ENCODE measurements at places on chromosomes 1 and 21. TPM values are rescaled to one million over a fixed set of nuclear protein-coding genes. Genes with fewer than 3 reads are reported as not detected.

PRR9 gene
- total RNA-seq, result not detected

RAB42 gene
- 1.2 TPM for total RNA-seq

CELA3B gene
- not detected for total RNA-seq

BCL2L15 gene
- total RNA-seq, result 0.37 TPM

MPZ gene
- total RNA-seq, result 1.7 TPM

KRTAP21-3 gene
- not detected for total RNA-seq

FAM229A gene
- 4.4 TPM for total RNA-seq

CFHR1 gene
- total RNA-seq, result 0.21 TPM

CYP4A11 gene
- not detected for total RNA-seq

CRYAA gene
- total RNA-seq, result not detected

TEKT2 gene
- total RNA-seq, result not detected

TFF3 gene
- total RNA-seq, result 3.1 TPM

- DNase-seq, result peak; percentile 56
Observed at GRCh38 chr1:45686015-45686287, 382 bp downstream of the GPBP1L1 start.

DNA sequence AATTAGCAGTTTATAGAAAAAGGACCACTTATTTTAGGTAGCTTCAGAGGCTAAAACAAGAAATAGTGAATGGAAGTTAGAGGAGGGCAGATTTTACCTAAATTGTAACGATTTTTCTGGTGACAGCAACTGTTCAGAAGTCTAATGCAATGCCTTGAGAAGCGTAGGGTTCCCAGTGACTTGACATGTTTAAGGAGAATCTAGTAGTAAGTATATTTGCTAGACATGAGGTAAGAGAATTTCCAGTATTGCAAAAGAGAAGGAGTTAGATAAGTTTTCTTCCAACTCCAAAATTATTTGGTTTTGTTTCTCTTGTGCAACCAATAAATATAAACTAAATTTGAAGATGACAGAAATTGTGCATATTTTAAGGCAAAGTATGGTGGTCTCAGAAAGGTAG lies 140.0 kb downstream of the SMYD3 start:
- no peak for DNase-seq

GRCh38 chr1:112496290-112496689 lies 12.5 kb upstream of the WNT2B start:
- DNase-seq, result no peak

DNA sequence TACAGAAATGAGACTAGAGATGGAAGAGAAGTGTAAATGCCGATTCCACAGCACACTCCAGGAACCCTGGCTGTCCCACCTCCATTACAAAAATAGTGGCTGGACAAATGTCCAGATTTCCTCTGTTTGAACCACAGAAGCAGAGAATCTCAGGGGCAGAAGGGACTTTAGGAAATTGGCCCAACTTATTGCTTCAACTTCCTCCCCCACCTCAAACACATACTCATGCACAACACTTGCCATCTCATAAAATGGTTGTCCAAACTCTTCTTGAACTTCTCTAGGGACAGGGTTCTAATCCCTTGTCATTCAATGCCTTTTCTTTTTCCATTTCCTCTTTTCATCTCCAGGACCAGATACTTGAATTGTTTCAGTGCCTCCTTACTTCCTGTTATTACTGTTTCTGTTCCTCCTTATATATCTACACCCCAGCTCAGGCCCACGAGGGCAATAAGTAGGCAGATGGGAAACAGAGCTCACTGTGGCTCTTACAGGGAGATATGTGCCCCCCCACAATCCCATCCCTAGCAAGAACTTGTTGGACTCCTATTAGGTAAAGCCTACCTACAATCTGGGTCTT lies 8.5 kb upstream of the B4GALT3 start:
- no peak for DNase-seq

GRCh38 chr1:171754353-171754705 lies 12.5 kb upstream of the VAMP4 start:
- DNase-seq, result peak; percentile 87

DNA sequence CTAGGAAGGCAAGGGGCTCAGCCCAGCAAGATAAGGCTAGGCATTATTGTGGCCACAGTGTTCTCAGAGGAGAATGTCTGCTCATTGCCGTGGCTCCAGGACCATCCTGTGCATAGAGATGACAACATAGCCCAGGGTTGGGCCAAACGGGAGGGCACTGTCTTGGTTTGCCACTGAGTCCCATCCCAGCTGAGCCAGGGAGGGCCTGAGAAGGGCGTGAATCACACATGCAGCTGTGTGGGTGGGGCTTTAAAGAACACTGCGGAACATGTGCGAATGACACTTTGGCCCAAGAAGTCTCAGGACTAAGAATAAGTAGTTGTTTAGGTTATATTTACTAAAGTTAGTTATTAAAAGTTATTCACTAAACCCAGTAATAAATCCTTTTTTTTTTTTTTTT lies 18.5 kb downstream of the CHAF1B start:
- DNase-seq, result peak; percentile 73

DNA sequence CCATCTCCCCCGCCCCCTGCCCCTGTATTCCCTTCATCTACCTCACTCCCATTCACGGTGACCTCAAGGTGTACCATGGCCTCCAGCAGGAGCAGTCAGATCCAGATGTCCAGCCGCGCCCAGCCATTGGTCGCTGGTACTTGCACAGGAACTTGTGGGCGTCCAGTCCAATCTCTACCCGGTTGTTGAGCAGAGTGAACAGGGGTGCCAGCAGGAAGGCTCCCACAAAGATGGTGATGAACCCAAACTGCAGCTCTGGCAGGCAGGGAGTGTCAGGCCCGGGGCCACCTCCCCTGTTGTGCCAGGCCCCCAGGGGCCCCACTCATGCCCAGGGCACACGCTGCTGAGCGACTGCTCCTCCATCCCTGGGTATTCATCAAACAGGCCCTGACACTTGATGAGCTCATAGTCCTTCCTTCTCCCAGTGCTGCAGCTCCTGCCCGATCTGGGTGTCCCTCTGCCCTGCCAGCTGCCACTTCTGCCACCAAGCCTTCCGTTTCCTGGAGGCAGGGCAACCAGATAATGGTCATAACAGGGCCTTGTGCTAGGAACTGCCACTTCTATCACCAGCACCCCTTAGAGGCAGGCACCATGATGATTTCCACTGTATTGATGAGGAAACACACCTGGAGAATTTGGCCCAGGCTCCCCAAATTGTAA lies 5.7 kb upstream of the ARHGEF19 start:
- peak; percentile 31 for DNase-seq

GRCh38 chr1:228293816-228294500 lies 86.1 kb downstream of the OBSCN start:
- DNase-seq, result no peak

DNA sequence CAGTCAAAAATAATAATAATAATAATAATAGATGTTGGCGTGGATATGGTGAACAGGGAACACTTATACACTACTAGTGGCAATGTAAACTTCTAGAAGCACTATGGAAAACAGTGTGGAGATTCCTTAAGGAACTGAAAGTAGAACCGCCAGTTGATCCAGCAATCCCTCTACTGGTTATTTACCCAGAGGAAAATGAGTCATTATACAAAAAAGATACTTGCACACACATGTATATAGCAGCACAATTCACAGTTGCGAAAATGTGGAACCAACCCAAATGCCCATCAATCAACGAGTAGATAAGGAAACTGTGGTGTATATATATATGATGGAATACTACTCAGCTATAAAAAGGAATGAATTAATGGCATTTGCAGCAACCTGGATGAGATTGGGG lies 176.0 kb downstream of the PLPP3 start:
- no peak for DNase-seq

DNA sequence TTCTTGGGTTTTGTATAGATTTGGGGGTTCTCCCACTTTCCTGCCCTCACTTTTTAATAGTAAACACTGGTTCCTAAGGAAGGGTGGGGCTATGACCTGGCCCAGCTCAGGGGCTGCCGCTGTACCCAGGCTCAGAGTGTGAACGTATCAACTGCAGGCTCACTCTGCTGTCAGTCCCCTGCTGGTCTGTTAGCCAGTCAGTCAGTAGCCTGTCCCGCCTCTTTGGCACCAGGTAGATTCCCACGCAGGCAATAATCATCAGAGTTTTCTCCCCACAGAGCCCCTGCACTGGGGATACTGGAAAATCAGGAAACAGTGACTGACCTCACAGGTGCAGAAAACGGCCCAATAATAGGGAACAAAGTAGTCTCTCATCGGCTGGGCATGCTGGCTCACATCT lies 15.0 kb upstream of the ALPL start:
- no peak for DNase-seq

DNA sequence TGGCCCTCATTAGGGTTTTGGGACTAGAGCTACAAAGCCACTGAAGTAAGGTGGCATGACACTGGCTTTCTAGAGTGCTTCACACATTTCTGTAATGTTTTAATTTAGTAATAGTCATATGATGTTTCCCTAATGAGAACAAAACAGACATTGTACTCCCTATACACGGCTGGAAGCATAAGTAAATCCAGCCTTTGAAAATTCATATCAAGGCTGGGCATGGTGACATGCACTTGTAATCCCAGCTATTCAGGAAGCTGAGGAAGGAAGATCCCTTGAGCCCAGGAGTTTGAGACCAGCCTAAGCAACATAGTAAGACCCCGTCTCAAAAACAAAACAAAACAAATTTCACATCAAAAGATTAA lies 7.4 kb downstream of the USP48 start:
- DNase-seq, result no peak

GRCh38 chr1:230975636-230976035 lies 3.0 kb downstream of the TTC13 start:
- DNase-seq, result no peak

DNA sequence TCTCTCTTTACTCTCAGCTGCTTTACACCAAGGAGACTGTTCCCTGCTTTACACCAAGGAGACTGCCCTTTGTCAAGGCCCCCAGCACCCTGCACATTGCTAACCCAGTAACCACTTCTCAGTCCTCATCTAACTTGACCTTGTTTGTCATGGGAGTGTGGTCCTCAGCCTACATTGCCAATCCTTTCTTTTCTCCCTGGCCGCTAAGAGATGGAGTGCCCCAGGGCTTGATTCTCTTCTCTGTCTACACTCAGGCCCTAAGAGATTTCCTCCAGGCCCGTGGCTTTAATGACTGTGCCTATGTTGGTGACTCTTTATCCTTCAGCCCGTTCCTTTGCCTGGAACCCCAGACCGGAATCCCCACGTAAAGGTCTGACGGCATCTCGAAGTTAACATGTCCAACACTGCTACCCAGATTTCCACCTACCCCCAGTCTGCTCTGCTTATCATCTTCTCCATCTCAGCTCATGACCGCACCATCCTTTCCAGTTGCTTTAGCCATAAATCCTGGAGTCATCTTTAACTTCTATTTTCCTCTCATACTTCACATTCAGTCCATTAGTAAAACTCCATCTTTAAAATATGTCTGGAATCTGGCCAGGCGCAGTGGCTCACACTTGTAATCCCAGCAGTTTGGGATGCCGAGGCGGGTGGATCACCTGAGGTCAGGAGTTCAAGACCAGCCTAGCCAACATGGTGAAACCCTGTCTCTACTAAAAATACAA lies 9.5 kb upstream of the SEMA4A start:
- DNase-seq, result peak; percentile 49

- DNase-seq, result no peak
Observed at GRCh38 chr1:83918688-83919285, 80.1 kb downstream of the TTLL7 start.

DNA sequence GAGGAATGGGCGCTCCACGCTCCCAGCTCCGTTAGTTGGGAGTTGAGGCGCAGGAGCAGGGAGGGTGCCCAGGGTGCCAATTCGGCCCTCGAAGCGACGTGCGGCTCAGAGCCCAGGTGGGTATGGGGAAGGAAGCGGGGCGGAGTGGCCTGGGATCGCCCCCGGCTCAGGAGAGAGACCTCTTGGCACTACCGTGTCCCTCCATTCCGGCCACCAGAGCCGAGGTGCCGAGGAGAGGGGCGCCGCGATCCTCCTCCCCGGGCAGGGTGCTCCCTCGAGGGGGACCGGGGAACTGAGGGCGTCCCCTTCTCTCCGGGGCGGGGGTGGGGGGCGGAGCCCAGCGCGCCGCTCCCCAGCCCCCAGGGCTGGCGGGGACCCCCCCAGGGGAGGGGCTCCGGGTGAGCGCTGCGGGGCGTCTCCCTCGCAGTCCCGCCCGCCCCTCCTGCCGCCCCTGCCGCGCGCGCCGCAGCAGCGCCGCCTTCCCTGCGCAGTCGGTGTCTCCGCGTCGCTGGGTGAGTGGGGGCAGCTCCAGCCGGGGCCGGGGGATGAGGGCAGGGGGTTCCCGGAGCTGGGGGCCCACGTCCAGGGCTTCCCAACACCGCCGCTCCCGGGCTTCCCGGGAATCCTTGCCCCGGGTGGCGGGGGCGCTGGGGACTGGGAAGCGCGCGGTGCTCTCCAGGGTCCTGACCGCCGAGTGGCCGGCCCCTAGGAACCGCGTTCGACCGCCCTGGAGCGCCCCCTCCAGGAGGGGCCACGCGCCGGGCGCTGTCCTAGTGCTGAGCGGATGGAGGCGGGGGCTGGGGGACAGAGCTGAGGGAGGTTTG lies at the start of gene HPCA:
HPCA (plus strand) TSS at position 488 of the 824 bp plus-strand sequence. CDS start 2,408 bp downstream, outside the sequence.
- peak; percentile 76 for DNase-seq

GRCh38 chr1:202664083-202664482 lies 46.2 kb downstream of the SYT2 start:
- DNase-seq, result no peak

GRCh38 chr1:29461115-29461739 lies 224.9 kb downstream of the PTPRU start:
- no peak for DNase-seq

DNA sequence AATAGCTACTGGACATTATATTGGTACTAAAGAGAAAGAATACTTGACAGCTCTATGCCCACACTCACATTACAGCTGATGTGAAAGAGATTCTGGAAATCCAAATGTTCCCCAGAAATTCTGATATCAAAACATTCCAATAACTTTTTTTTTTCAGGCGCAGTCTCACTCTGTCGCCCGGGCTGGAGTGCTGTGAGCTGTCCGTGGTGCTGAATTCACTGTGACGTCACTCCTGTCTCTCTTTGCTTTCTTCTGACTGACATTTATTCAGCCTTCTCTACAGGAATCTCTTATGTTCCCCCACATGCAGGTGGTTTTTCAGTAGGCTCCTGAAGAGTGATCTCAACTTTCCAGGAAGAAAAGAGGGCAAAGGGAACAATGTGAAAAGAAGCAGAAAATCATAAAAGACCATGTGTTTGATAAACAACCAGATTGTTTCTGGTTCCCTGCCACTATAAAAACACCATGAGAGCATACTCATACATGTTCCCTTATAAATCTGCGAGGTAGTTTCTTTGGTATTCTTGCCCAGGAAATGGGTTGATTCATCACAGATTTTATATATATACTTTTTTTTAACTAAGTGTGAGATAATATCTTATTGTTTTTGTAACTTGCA lies 6.2 kb downstream of the S100A7A start:
- DNase-seq, result peak; percentile 73

DNA sequence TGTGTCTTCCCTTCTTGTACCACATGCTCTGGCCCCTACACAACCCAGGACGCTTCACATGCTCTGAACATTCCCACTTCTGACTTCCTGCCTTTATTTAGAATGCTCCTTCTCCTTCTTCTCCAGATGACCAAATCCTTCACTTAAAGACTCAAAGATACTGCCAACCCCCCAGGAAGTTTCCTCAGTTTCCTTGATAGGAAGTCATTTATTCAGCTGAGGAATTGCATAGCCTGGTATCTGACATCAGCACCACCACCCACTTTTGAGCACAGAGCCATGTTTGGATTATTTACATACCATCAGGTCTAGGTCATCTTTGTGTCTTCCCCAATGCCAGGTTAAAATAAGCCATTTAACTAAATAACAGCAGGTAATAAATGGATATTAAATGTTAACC lies 42.4 kb downstream of the GFI1 start:
- no peak for DNase-seq
